Cortex of kidney (tissue), 1 donor: ENCODE measurements at places on chromosomes 12 and 14.

- DNase-seq = no peak
Observed at GRCh38 chr12:28108599-28108998, 81.7 kb upstream of the CCDC91 start.

GRCh38 chr12:80299219-80299618 lies 144.8 kb upstream of the PTPRQ start:
- no peak for DNase-seq

- no peak for DNase-seq
Observed at GRCh38 chr12:1800401-1801302, 19.7 kb upstream of the LRTM2 start.

GRCh38 chr14:21748869-21749303 lies 75.3 kb upstream of the OR4E1 start:
- no peak for DNase-seq

DNA sequence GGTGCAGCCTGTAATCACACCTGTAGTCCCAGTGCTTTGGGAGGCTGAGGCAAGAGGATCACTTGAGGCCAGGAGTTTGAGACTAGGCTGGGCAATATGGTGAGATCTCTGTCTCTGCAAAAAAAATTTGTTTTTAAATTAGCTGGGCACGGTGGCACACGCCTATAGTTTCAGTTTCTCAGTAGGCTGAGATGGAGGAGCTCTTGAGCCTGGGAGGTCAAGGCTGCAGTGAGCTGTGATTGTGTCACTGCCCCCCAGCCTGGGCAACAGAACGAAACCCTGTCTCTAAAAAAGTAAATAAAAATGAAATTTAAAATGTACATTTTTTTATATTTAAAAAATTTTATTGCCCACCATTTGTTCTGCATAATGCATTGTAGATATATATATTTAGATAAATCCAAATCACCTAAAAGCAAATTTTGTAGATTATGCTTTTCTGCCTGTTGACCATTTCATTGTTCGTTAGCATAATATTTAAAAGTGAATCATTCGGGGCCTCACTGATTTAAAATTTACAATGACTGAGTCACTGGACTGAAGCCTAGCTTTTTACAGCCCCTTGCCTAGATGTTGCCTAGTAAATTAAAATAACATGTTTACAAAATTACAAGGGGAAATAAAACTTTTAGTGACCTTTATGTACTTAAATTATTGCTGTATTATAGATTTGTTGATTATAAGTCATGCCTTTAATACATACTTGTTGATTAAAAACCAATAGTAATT lies 87.9 kb downstream of the USP15 start:
- no peak for DNase-seq

DNA sequence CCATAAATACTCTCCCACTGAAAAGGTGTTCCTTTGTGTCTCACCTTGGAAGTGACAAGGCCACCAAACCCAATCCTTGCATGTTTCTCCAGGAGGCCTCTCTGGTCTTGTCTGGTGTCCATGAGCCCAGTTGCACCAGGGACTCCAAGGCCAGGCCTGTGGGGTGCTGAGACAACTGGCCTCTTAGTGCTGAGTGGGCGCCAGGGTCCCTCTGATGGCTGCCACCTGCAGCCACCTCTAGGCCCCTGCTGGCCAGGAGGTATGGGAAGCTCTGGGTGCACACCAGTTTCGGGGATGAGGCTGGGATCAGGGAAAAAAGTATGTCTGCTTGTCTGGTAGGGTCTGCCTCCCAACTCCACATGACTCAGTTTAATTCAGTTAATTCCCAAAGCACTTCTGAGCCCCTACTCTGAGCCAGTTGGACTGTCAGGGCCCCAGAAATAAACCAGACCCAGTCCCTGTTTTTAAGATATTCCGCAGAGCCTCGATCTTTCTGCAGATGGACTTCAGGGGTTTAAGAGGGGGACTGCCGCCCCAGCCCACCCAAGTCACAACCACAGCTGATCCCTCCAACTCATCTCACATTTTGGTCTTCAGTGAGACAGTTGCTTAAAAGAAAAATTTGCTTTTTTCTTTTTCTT lies 15.0 kb upstream of the FAM181A start:
- DNase-seq = no peak

DNA sequence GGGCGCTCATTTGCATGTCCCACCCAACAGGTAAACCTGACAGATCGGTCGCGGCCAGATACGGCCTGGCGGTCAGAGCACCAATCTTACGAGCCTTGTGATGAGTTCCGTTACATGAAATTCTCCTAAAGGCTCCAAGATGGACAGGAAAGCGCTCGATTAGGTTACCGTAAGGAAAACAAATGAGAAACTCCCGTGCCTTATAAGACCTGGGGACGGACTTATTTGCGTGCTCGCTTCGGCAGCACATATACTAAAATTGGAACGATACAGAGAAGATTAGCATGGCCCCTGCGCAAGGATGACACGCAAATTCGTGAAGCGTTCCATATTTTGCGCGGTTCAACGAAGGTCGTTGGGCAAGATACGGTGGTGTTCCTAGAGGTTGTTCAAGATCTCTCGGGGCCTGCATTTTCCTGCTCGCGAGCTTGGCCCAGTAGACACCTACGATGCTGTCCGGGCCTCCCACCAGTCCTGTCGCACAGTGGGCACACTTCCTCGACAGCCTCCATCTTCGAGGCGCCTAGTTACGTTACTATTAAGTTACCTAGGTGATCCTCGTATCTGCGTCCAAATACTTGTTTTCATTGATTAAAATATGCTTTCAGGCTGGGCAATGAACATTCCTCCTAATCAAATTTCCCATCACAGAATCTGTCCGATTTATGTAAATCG lies at the start of gene RNU6-7:
Gene RNU6-7, plus strand, starts transcription at position 230 of the 675 bp plus-strand sequence.
- no peak for DNase-seq

- no peak for DNase-seq
Observed at GRCh38 chr12:107635139-107635538, 50.5 kb upstream of the PWP1 start.
